HCT116 (cell line): ENCODE measurements at places on chromosomes 3 and 15. TPM values are rescaled to one million over a fixed set of nuclear protein-coding genes. Genes with fewer than 3 reads are reported as not detected.

The PYGO1 gene
- total RNA-seq, result 0.34 TPM

DNA sequence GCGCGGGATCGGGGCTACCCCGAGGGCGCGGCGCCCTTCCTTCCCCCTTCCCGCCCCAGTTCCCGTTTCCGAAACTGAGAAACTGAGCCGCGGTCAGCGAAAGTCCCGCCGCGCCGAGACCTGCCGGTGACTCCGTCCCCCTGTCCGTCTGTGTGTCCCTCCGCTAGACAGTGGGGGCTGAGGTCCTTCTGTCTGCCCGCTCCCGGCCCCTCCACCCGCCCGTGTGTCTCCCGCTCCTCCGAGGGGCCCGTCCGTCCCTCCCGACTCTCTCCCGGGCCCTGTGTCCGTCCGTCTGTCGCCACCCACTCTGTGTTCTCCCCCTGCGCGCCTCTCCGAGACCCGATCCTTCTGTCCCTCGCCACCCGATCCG is 426 bp downstream of the PRKCD start:
- peak overlapping the region; percentile 87; the same call in 1 of the 2 replicates for H3K27ac ChIP-seq
- no peaks in the 10 kb centered on the region for H3K36me3 ChIP-seq
- H3K27me3 ChIP-seq, result no peaks in the 10 kb centered on the region
- peaks cover 34% of the 10 kb centered on the region for H3K4me1 ChIP-seq

DNA sequence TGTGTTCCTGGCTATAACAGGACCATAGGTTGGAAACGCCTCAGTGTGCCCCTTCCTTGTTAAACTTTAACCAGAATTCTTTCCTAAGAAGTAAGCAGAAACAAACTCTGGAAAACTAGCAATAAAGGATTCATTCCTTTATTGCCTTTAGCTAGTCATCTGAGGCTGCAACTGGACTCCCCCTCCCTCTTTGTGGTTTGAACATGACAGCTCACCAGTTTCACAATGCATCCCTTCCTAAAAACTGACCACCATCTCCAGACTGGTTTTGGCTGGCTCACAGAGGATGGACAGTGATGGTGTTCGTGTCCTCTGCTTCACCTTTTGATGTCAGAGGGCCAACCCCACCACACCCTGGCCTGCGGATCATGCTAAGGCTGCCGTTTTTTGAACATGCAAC is 27.9 kb upstream of the TGFBR2 start:
- no peaks in the 10 kb centered on the region for H3K27me3 ChIP-seq
- no peak overlapping the region for H3K27ac ChIP-seq
- no peak overlapping the region for H3K4me3 ChIP-seq
- H3K4me1 ChIP-seq, result peaks cover 16% of the 10 kb centered on the region; the same call in 1 of the 2 replicates
- no peaks in the 10 kb centered on the region for H3K36me3 ChIP-seq

DNA sequence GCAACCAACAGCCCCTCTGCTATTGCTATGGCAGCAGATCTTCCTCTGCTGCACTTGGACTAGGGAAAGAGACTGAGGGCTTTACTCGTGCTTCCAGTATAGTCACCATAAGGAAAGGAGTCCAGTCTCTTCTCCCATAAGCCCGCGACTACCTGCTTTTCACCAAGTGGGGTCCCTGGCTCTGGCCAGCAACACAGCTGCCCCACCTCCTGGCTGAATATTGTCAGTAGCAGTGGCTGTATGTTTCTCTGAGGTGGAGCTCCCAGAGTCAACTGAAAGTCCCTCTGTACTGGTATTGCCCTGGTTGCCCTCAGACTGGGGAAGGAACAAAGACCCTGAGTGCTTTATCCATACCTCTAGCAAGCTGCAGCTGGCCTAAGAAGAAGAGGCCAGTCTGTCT is 719.6 kb downstream of the SQOR start:
- no peaks in the 10 kb centered on the region for H3K27me3 ChIP-seq
- no peak overlapping the region for H3K27ac ChIP-seq
- H3K4me3 ChIP-seq, result no peak overlapping the region

DNA sequence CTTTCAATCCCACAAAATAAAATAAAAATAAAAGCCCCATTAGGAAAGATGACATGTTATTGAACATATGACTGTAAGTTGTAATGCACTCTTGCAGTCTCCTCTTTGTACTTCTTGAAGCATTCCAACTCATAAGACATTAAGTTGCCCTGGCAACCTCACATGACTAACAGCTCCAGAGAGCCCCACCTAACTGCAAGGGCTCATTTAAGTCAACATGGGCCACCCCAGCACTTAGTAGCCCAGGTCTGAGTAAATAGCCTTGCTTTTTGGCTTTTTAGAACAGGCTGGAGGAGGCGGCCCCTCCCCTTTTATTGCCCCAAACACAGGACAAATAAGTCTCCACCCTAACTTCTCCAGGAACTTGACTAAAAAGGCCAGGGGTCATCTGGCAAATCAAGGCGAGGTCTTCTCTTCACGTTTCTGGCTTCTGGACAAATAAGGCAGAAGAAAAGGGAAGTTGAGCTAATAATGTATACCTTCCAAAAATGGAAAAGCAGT is 135.1 kb downstream of the TMCO5A start:
- H3K36me3 ChIP-seq, result no peaks in the 10 kb centered on the region
- H3K27ac ChIP-seq, result no peak overlapping the region
- H3K4me3 ChIP-seq, result no peak overlapping the region
- no peaks in the 10 kb centered on the region for H3K27me3 ChIP-seq

The ZNF717 gene
- total RNA-seq, result 0.12 TPM

- H3K4me3 ChIP-seq, result peak overlapping the region; percentile 67
- peaks cover 12% of the 10 kb centered on the region for H3K4me1 ChIP-seq
- no peaks in the 10 kb centered on the region for H3K36me3 ChIP-seq
- H3K27ac ChIP-seq, result peak overlapping the region; percentile 40; the same call in 1 of the 2 replicates
These were observed 652 bp downstream of the DUOX1 start for GRCh38 chr15:45130291-45131000.
